ENCODE measurements at places on chromosomes 1 and 21. TPM values are rescaled to one million over a fixed set of nuclear protein-coding genes. Genes with fewer than 3 reads are reported as not detected.

GRCh38 chr1:44078104-44078503, 40.5 kb upstream of the KLF17 start:
- no peak for DNase-seq

RAP1GAP gene
- 16.4 TPM for total RNA-seq

SH2D1B gene
- 0.27 TPM for total RNA-seq

KRTAP12-2 gene
- not detected for total RNA-seq
